Stimulated activated CD4-positive, alpha-beta T cell treated with anti-CD3 and anti-CD28 coated beads, Interleukin-15, amount 100 ng/mL, for 48 hours (primary cell): ENCODE measurements at places on chromosomes 5 and 9.

DNA sequence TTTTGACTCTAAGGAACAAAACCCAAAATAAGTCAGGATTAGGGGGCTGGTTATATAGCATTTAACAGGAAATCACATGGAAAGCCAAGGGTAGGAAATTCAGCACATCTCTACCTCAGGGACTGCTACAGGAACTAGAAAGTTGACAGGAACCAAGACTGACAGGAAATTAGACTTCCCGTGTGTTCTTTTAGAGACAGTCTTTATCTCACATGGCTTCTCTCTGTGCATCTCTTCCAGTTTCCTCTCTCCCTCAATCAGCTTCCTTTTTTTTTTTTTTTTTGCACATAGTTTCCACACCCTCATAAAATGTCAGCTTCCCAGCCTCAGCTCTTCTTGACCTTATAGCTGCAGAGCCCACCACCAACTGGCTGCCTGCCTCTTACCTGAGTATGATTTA, 4.8 kb downstream of the RECK start:
- DNase-seq = no peak

- DNase-seq = peak; percentile 72
Measured at GRCh38 chr5:102755686-102756371, 724 bp downstream of the PAM start.

- DNase-seq = no peak
Measured at GRCh38 chr5:142015781-142016533, 3.1 kb upstream of the GNPDA1 start.

GRCh38 chr5:84292788-84293653, 91.7 kb downstream of the EDIL3 start:
- no peak for DNase-seq

DNA sequence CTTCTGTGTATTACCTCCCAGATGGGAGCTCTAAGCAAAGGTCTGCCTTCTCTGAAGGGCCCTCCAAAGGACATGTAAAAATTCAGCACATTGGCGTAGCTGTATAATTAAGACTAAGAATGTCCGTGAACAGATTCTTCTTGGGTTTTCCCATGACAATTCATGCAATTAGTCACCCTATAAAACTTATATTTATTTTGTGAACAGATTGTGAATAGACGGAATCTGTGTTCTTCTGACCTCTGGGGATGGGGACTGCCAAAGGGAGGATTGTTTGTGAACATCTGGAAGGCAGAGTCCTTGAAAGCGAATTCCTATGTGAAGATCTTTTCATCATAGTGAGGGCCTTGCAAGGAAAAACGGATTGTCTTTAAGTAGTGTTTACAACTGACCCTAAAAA, 111.3 kb downstream of the EGFLAM start:
- DNase-seq = no peak

DNA sequence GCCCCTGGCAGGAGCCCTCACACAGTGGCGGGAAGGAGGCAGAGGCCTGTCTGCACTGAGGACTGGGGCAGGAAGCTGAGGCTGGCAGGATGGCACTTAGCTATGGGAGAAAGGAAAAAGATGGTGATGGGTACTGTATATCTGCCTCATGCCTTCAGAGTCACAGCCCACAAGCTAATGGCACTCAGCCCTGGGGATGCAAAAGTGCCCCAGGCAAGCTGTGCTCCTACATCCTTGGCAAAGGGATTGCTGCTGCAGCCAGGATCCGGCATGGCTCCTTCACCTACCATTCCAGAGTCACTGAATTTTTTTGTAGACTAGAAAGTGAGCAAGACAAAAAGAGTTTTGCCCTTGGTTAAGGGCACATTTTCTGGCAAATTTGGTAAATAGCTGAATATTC, 8.7 kb downstream of the ACSL6 start:
- no peak for DNase-seq

GRCh38 chr5:158785397-158785796, 314.3 kb downstream of the EBF1 start:
- no peak for DNase-seq

- no peak for DNase-seq
Measured at GRCh38 chr9:133182151-133182550, 18.4 kb upstream of the GBGT1 start.

GRCh38 chr5:112227911-112228631, 191.0 kb downstream of the EPB41L4A start:
- DNase-seq = no peak

DNA sequence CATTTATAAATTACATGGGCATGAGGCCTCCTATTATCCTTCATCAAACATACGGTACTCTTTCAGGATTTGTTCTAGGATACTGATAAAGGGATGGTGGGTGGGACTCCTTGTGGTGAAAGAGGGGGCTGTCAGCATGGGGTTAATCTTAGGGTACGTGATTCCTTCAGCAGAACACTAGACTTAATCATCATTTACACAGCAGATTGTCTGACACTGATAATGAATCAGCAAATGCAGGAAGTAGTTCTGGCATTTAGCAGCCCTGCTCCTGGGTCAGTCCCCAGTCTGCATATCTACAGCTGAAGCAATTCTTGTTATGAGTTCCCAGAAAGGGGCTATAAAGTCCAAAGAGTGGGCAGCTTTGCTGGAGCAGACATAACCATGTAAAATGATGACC, 384.6 kb downstream of the SPOCK1 start:
- no peak for DNase-seq

- DNase-seq = peak; percentile 10
Measured at GRCh38 chr5:60945813-60946187, 795 bp downstream of the NDUFAF2 start.

DNA sequence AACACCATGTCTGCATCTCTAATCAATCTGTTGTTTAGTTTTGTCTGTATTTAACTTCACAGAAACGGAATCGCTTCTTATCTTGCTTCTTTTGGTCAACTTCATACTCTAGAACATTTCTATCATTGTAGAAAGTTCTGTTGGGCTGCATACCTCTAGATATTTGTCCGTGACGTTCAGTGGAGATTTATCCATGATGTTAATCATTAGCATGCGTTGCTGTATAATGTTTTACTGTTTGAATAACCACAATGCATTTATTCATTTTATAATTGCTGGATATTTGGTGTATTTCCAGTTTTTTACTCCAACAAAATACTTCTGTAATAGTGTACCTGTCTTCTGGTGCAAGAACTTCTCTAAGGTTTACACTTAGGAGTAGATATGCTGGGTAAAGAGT, 96.2 kb upstream of the GDNF start:
- no peak for DNase-seq

GRCh38 chr5:123350742-123351141, 72.5 kb downstream of the CEP120 start:
- DNase-seq = no peak

- no peak for DNase-seq
Measured at GRCh38 chr9:135296735-135297455, 182.7 kb upstream of the PPP1R26 start.

DNA sequence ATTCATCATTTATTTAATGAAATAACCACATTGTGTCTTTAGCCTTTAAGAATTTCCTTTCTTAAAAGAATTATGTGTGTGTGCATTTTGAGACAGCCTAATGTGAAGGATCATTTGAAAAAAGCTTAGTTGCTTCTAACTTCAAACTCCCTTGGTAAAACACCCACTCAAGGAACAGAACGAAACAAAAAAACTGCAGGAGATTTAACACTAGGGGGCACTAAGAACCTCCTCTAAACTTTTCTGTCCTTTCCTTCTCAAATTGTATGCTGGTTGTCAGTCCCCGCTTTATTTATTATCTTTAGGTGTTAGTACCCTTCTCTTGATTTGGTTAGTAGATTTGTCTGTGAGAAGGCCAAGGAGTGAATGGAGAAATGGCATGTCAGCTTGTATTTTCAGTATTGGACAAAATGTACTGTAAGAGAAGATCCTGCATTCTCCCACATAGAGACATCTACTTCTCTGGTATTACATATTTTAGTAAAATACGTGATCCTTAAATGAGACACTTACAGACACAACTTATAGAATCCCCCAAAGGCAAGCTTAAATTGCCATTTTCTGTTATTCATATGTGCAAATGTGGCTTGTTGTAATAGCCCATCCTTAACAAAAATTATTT, 229.7 kb downstream of the MRPS30 start:
- no peak for DNase-seq

GRCh38 chr5:143031781-143032580, 261.8 kb downstream of the ARHGAP26 start:
- DNase-seq = no peak

- no peak for DNase-seq
Measured at GRCh38 chr9:129832982-129833381, 2.1 kb downstream of the C9orf78 start.

DNA sequence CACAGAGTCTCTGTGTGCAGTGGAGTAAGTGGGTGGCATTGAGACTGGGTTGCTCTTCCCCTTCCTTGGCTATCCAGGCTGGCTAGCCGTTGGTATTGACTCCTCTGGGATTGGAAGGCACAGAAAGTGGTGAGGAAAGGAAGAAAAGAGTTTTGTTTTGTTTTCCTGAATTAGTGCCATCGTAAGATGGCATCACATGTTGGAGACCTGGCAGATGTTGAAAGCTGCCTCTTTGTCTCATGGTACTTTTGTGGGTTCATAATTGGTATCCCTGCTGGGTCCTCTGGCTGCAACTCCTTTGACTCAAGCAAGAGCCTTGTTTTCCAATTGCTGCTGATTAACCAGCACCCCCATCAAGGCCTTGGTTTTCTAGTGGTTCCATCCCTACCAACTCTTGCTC, 293.8 kb downstream of the PDE4D start:
- DNase-seq = no peak

GRCh38 chr9:88219601-88220000, 81.3 kb upstream of the SPATA31C2 start:
- no peak for DNase-seq

DNA sequence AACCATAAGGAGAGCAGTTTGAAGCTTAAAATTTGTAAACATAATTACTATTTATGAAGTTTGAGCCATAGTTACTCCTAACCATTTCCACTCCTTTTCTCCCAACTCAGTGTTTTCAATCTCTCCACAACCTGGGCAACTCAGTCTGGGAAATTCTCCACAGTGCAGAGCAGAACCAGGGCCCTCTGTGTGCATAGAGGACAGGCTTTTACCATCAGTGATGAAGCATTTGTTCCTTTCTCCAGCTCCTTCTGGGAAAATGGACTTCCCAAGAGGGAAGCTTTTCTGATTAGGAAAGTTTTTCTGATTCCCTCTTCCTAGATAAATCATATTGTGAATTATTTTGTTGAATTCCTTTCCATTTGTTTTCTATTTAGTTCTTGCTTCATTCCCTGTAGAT, 132.3 kb upstream of the MPDZ start:
- DNase-seq = no peak

DNA sequence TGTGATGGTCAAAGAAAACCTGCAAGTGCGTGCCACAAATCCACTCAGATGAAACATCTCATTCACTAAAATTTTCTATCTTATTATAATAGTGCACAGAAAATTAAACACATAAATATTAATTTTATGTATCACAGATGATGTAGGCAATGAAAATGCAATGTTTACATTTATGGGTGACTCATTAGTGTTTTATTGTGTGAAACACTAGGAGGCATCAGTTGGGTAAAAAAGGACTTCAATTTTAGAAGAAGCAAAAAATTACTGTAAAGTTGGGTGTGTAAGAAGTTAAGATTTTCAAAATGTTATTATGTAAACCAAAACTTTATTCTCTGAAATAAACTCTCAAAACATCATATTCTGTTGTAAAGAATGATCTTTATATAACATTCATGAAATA, 4.0 kb downstream of the MEF2C start:
- no peak for DNase-seq

DNA sequence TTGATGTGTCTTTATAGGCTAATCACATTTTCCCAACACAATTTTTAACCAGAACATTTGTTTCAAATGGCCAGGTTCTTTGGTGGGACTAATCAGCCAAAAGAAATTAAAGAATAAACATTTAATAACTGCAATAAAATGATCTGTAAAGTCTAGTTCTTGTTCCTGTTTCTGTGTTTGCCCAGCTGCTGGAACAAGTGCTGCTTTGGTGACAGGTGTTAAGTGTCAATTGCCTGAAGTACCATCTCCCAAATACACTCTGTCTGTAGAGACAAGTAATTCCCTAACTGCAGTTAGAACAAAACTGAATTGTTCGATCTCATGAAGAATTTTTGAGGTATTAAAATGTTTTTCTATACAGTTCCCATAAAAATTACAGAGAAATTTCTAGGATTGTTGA, 402.3 kb upstream of the CHD1 start:
- no peak for DNase-seq

- no peak for DNase-seq
Measured at GRCh38 chr9:127093319-127094020, 29.0 kb downstream of the ANGPTL2 start.

GRCh38 chr5:76901522-76901921, 51.3 kb upstream of the CRHBP start:
- no peak for DNase-seq

GRCh38 chr9:83287021-83287420, 224.1 kb upstream of the RASEF start:
- DNase-seq = no peak

- no peak for DNase-seq
Measured at GRCh38 chr5:108858959-108859358, 111.3 kb downstream of the FER start.

- no peak for DNase-seq
Measured at GRCh38 chr9:129197978-129198318, 19.9 kb upstream of the IER5L start.

DNA sequence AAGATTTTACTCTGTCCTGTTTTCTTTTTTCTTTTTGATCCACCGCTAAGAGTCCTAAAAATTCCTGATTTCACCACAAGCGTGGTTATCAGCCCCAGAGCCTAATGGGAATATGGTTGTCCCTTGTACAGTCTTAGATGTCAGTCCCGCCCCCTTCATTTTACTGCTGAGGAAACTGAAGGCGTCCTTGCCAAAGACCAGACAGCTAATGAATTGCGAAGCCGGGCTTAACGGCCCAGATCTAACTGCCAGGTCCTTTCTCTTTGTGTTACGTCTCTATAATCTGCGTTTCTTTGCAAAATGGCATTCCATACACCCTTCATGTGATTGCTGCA, 497 bp downstream of the NSA2 start:
- peak; percentile 2 for DNase-seq

GRCh38 chr5:112757468-112758208, 20.0 kb downstream of the APC start:
- DNase-seq = no peak

- DNase-seq = no peak
Measured at GRCh38 chr9:36802201-36802920, 229.7 kb downstream of the MELK start.

DNA sequence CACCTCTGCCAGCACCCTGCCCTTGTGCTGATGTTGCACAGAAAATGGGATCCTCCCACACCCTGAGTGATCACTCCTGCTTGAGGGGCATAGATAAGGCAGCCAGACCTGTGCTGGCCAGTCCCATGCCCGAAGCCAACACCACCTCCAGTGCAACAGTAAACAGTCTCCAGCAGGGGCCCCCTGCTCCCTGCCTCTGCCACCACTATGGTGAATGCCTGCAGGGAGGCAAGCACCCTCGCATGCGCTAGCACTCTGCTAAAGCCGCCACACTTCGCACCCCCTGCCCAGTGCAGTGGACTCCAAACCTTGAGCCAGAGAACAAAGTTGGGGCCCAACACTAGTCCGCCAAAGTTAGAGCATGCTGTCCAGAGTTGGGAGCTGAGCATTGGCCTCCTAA, 118.7 kb downstream of the PJA2 start:
- no peak for DNase-seq

- DNase-seq = no peak
Measured at GRCh38 chr9:115230924-115231515, 113.1 kb upstream of the TNC start.
